Hindlimb muscle (tissue), 1 donor: ENCODE measurements at places on chromosomes 7 and 10. TPM values are rescaled to one million over a fixed set of nuclear protein-coding genes. Genes with fewer than 3 reads are reported as not detected.

DNA sequence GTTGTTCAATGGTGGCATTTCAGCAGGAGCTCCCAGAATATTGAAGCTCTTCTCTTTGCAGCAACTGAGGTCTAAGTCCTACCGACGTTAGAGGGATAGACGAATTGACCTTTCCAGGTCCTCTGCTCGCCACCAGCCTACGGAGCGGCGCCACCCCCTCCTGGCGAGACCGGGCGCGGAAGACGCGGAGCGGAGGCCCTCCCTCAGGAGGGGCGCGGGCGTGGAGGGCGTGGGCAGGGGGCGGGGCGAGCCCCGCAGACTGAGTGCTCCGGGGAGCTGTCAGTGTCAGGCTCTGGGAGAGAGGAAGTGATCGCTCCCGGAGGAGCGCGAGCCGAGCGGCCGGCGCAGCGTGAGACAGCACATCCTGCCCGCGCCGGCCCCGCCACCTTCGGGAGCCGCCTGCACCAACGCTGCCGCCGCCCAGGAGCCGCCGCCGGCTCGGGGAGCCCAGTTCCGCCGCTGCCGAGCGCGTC is at the start of gene DYNC1I1:
Gene DYNC1I1 (plus strand): TSS at position 257 of the 473 bp plus-strand sequence. CDS start 32,176 bp downstream, outside the sequence.
- peak; percentile 32 for DNase-seq

PLXDC2 gene
- 31.4 TPM for polyA plus RNA-seq

- DNase-seq: peak; percentile 72
These were observed 166.2 kb downstream of the PKD1L1 start for GRCh38 chr7:47782022-47782421.

DNA sequence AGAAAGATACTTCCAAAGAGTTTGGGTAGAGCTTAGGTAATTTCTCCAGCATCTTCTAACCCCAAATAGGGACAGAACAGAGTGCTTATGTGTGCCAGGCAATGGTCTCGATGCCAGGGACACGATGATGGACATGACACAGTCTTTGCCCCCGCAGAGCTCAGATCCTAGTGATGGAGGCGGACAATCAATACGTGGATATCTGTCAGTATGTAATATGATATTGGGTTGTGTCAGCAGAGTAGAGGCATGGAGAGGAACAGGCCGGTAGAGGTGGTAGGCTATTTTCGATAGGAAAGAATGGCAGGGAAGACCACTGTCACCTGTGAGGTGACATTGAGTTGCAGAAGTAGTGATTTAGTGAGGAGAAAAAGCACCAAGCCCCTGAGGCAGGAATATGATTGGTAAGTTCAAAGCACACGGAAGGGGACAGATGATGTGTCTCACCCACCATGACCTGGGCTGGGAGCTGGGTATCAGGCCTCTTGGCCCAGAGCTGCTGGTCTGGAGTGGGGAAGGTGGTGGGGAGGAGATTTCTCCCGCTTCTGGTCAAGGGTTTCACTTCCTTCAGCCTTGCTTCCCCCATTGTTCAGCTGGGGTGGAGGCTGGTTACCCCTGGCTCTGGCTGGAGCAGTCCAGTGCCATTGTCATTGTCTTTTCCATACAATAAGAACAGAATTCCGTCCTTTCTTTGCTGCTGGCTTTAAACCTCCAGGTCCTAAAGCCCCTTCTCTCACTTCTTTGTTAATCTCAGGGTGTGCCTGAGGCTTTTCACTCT is 36.0 kb upstream of the SRGN start:
- DNase-seq: no peak
